ENCODE measurements at places on chromosomes 1 and 21.

GRCh38 chr1:192489047-192489446 lies 86.5 kb upstream of the RGS1 start:
- no peak for DNase-seq

DNA sequence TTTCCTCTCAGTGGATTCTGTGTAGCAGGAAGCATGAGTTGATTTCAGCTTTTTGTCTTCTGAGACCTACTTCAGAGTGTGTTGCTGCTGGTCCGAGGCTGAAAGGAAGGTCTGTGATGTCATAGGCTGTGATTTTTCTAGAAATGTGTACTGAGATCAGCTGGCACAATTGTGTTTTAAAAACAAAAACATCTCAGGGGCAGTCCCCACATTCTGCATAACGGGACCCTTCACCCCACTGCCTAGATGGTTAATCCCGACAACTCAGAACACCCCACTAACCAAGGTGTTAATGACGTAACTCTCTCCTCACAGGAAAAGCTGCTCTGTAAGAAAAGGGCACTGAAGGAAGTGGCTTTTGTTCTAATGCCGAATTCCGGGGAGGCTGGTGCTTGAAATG lies 59.8 kb upstream of the PPP2R5A start:
- DNase-seq = no peak

- DNase-seq = peak; percentile 68
Measured at GRCh38 chr21:45590246-45590725, 48.0 kb upstream of the SLC19A1 start.

DNA sequence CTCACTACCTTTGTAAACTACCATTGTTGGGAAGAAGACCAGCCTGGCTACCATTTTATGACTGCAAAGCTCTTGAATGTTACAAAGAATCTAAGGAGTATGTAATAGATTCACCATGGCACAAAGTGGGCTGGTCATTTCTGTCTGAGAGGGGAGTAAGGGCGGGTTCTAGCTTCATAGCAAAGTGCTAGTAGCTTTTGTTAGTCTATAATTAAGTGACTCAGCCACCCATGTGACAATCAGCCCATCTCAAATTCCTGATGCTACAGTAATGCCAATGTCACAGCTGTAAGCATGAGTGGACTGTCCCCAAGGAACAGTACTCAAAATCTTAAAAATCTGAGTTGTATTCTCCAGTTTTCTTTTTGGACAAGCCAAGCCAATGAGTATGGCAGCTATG lies 15.4 kb upstream of the OTUD3 start:
- no peak for DNase-seq

- no peak for DNase-seq
Measured at GRCh38 chr1:160407839-160408801, 7.8 kb downstream of the VANGL2 start.

- DNase-seq = no peak
Measured at GRCh38 chr1:207002724-207003146, 29.8 kb downstream of the C1orf116 start.

GRCh38 chr1:29607236-29607635 lies 370.9 kb downstream of the PTPRU start:
- DNase-seq = no peak

- DNase-seq = no peak
Measured at GRCh38 chr1:20199403-20199802, 13.1 kb upstream of the PLA2G2C start.

- DNase-seq = no peak
Measured at GRCh38 chr1:21262293-21263051, 27.8 kb downstream of the ECE1 start.

Measured in stimulated activated CD4-positive, alpha-beta T cell treated with anti-CD3 and anti-CD28 coated beads, Interleukin-1b, Interleukin-23, amount 100 ng/mL, for 1 hour (primary cell).